ENCODE measurements at places on chromosomes 3 and 15.
A peak's percentile ranks its signal among the peaks of the same experiment; 100 is the strongest.

GRCh38 chr3:133880287-133880686 is 15.4 kb downstream of the RAB6B start:
- DNase-seq, result no peak

GRCh38 chr3:23916886-23917678 is at the start of the genes NKIRAS1 and RPL15:
NKIRAS1 (minus strand) TSS chr3:23916990; CDS start chr3:23910904, 6,086 bp downstream.
RPL15 (plus strand) TSS chr3:23917132; CDS start chr3:23917860, 728 bp downstream.
- DNase-seq, result peak; percentile 96

- no peak for DNase-seq
Observed at GRCh38 chr15:75720787-75721479, 8.3 kb upstream of the CSPG4 start.

DNA sequence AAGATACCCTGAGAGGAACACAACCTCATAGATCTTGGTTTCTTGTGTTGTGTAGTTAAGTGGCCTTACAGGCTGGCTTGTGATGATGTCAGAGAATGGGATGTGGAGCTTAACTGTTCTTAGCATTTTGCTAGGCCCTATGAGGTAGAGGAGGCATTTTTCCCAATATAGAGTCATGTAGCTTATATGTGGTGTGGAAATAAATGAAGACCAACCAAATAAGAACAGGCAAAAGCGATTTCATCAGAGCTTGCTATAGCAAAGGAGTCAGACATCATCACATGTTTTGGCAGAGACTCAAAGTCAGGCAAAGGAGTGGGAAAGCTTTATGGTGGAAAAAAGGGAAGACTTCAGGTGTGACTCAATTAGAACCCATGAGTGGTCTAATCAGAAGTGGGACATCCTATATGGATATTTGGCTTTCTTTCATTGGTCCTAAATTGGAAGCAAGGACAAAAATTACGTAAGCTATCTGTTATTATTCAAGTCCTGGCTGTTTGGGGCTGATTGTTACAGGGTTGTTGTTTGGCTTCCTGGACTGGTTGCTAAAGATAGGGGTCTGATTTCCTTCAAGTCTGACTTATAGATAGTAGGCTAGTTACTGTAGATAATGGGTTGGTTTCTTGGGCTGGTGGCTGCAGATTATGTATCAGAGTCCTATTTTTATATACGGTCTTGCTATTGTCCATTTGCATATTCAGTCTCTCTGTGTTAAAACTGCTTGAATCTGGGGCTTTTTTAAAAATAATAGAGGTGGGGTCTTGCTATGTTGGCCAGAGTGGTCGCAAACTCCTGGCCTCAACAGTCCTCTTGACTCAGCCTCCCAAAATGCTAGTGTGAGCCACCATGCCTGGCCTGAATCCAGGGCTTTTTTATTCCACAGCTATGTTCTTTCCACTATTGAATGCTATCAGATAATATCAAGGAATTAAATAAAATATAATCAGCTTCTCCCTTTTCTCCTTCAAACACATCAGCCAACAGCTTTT is 30.3 kb upstream of the SETD2 start:
- peak; percentile 56 for DNase-seq

DNA sequence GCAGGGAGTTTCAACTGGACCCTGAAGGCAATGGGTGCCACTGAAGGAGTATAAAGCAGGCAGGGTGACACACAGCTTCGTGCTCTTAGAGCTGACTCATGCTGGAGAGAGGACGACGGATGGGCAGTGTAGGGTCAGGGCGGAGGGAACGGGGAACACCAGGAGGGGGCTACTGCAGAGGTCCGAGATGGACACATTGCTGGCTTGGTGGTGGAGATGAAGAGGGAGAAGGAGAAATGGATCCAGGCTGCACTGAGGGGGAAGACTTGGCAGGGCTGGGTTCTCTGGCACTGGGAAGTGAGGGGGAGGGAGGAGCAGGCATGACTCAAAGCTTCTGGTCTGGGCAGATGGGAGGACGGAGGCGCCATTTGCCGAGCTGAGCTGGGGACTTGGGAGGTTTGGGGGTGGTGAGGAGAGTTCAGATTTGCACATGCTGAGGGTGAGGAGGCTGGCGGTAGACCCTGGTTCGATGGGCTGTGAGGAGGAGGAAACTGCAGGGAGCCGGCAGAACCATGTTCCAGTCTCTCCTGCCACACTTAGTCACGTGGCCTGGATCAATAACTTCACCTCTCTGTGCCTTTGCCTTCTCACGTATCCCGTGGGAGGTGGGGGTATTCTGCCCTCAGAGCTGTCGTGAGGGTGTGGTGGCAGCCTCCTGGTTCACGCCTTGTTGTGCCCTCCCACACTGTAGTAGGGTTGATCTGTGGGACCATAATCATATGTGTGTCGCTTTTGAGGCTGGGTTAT is 4.6 kb upstream of the KCTD6 start:
- peak; percentile 62 for DNase-seq

GRCh38 chr3:81581966-81582599 is 179.4 kb downstream of the GBE1 start:
- DNase-seq, result peak; percentile 47

DNA sequence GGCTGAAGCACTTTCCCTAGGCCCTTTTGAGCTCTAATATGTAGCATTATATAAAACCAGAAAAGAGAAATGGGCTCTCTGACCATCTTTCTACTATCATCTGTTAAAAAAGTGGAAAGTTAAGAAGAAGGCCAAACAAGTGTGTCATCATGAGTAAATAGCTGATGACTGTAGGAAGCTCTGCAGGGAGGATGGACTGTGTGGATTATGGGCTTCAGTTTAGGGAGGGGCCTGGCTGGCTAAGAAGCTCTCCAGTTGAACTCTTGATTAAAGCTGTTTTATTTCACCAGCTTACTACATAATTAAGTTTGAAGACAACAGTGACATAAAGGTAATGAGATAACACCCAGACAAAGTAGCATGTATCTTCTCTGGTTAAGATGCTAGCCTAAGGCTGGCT is 30.6 kb downstream of the INTS14 start:
- peak; percentile 86 for DNase-seq

- DNase-seq, result peak; percentile 85
Observed at GRCh38 chr3:66338927-66339326, 118.1 kb downstream of the SLC25A26 start.

GRCh38 chr3:185341616-185342458 is 21.1 kb upstream of the MAP3K13 start:
- no peak for DNase-seq

DNA sequence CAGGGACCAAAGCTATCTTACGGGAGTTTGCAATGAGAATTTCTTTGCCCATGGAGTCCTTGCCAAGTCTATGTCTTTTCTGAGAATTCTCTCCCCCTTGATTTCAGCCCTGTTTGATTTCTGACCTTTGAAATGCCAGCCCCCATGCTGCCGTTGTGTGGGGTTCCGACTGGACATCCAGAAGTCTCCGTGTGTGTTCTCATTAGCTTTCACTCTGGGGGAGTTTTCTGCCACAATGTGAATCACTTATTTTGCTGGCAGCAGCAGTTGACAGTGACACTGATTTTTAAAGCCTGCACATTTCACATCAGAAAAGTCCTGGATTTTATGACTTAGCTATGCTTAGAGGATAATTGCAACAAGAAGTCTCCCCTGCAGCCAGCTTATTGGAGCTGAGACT is 98.4 kb upstream of the CTDSPL start:
- DNase-seq, result no peak

DNA sequence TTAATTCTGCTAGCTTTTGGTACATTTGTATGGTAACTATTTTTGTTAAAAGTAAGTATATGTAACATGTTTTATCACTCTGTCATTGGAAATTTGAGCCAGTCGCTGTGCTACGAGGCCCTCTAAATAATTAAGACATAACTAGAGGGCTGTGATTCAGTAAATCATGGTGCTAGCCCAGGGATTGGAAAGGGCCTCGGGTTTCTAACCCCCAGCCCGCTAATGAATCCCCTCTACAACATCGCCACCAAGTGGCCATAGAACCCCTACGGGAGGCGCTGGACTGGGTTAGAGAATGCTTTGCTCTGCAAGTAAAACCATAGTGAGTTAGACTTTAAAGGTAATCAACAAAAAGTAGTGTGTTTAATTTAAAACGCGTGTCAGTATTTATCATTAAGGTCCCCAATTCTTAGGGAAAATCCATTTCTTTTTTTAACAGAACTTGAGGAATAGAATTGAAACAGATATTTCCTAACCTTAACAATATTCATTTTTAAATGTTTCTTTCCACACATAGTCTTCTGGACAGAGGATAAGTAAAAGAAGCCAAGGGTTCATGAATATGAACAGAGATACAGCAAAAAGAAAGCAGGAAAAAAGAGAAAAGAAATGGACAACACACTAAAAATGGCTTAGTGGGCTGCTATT is 744.7 kb downstream of the EPHA3 start:
- peak; percentile 14 for DNase-seq

- DNase-seq, result no peak
Observed at GRCh38 chr3:25903371-25904129, 113.7 kb downstream of the OXSM start.

GRCh38 chr3:97037294-97037943 is 223.0 kb downstream of the EPHA6 start:
- DNase-seq, result no peak

DNA sequence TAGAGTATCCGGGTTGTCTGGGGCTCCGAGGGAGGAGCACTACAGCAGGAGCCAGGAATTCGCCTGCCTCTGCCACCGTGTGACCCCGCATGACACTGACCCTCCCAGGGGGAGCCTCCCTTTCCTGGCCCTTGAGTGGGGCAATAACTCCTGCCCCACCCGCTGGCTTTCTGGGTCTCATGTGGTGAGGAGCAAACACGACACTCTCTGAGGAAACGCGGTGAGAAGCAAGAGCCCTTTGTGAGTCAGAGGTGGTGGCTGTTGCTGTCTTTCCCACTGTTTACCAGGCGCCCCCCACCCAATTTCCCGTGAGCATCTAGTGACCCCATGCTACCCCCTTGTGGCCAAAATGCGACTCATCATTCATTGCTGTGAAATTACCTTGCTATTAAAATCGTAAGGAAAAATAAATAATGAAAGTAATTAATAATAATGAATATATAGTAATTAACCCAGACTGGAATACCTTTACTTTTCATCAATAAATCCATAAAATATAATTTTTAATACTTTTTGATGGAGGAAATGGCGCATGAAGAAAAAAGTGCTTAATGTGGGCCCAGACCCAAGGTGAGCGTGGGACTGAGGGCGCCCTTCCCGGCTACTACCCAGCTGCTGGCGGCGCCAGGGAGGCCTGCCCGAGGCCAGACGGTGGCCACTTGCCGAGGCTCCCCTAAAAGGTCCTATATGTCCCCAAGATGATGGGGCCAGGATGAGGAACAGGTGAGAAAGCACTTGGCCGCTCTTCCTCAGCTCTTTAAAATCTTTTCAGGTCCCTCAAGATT is 29.3 kb downstream of the CCNL1 start:
- DNase-seq, result peak; percentile 64

- no peak for DNase-seq
Observed at GRCh38 chr3:45234250-45234649, 8.2 kb upstream of the TMEM158 start.

GRCh38 chr3:42164656-42165055 is 73.5 kb downstream of the TRAK1 start:
- no peak for DNase-seq

GRCh38 chr15:97504031-97504792 is 456.3 kb upstream of the ARRDC4 start:
- peak; percentile 0 for DNase-seq

DNA sequence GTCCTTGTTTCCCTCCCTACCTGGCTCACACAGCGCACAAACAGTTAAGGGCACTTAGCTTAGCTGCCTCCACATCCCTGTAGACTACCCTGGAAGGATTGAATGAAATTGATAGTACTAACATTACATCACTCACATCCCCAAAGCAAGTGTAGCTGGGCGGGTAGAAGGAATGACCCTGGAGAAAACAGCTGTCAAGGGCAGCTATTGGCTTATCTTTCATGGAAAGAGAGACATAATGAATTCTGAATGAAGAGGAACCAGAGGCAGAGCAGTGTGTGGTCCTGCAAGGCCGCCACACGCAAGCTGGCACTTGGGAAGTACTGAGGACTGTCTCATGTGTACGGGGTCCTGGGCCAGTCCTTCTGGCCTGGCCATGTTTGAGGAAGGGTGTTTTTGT is 369.6 kb upstream of the RGMA start:
- no peak for DNase-seq

DNA sequence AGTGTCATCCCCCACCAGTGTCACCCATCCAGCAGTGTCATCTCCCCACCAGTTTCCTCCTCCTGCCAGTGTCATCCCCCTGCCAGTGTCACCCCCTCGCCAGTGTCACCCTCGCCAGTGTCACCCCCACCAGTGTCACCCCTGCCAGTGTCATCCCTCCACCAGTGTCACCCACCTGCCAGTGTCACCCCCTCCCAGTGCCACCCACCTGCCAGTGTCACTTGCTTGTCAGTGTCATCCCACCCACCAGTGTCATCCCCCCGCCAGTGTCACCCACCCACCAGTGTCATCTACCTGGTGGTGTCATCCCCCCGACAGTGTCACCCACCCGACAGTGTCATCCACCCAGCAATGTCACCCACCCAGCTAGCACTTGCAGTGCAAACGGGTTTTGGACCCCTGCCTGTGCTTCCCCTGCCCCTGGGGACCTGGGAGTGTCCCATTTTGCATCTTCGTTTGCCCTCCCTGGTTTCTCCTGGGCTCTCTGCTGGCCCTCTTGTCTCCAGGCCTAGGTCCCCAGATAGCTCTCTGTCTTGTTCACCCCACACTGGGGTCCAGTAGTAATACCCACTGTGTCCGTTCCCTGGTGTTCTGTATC is 99.8 kb upstream of the PRR20G start:
- no peak for DNase-seq

DNA sequence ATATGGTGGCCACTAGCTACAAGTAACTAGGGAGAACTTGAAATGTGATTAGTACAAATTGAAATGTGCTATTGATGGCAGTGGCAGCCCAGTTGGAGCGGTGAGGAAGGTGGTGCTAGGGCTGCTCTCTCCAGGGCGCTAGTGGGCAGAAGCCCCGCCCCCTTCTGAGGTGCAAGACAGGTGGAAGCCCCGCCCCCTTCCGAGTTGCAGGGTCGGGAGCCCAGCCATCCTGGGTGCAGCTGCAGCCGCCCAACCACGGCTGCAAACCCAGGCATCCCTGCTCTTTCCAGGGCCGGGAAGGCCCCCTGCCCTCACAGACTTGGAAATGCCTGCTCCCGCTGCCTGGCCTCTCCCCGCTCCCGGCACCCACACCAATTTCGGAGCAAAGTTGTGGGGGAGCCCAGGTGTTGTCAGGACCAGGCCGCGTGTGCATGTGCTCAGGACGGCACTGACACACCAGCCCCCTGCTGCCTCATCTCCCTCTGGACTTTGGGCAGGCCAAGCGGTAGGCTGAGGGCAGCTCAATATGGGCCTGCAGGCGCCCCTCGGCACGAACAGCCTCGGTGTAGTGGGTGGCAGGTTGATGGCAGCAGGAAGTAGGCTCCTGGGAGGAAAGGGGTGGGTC is 10.0 kb downstream of the ATR start:
- DNase-seq, result no peak

DNA sequence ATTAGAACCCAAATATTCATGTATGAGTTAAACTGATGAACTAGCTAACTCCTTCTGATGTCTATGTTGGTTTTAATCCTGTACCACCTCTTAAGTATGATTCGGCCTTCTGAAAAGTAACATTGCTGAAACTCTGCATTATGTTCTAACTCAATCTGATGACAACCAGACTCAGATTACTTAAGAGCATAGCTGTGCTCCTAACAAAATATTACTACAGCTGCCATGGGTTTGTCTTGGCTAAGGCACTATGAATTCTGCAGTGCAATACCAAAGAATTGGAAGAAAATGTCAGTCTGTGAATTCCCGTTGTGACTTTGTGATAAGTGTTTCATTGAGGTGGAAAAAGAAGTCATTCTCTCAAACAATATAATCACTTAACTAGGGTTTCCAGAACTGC is 224.4 kb downstream of the ZMAT3 start:
- no peak for DNase-seq

Measured in IMR-90 (cell line).